ENCODE measurements at places on chromosomes 11 and 22. TPM values are rescaled to one million over a fixed set of nuclear protein-coding genes. Genes with fewer than 3 reads are reported as not detected.

The ZC3H12C gene
- total RNA-seq = 1.6 TPM

The OR52I2 gene
- not detected for total RNA-seq

- H3K4me3 ChIP-seq = no peak overlapping the region
- H3K27ac ChIP-seq = peak overlapping the region; percentile 28
Measured at GRCh38 chr11:62538470-62539237, 8.0 kb downstream of the AHNAK start.

GRCh38 chr11:8092587-8093424 is 11.8 kb downstream of the TUB start:
- DNase-seq = peak; percentile 75
- H3K27ac ChIP-seq = no peak overlapping the region
- no peak overlapping the region for H3K4me3 ChIP-seq
- H3K36me3 ChIP-seq = no peaks in the 10 kb centered on the region

- peak overlapping the region; percentile 94 for H3K4me3 ChIP-seq
- H3K36me3 ChIP-seq = peaks cover 67% of the 10 kb centered on the region
- peaks cover 63% of the 10 kb centered on the region for H3K4me1 ChIP-seq
Measured at GRCh38 chr11:206526-207207, 532 bp downstream of the BET1L start.

- peaks cover 19% of the 10 kb centered on the region for H3K36me3 ChIP-seq
- H3K4me3 ChIP-seq = no peak overlapping the region
- peaks cover 8% of the 10 kb centered on the region for H3K4me1 ChIP-seq
Measured at GRCh38 chr11:57805780-57806179, 44.2 kb downstream of the CTNND1 start.

GRCh38 chr11:1883346-1884302 is 8.1 kb downstream of the PRR33 start:
- H3K27me3 ChIP-seq = no peaks in the 10 kb centered on the region
- no peak overlapping the region for H3K4me3 ChIP-seq
- peaks cover 7% of the 10 kb centered on the region for H3K4me1 ChIP-seq
- DNase-seq = no peak
- no peak overlapping the region for H3K27ac ChIP-seq

DNA sequence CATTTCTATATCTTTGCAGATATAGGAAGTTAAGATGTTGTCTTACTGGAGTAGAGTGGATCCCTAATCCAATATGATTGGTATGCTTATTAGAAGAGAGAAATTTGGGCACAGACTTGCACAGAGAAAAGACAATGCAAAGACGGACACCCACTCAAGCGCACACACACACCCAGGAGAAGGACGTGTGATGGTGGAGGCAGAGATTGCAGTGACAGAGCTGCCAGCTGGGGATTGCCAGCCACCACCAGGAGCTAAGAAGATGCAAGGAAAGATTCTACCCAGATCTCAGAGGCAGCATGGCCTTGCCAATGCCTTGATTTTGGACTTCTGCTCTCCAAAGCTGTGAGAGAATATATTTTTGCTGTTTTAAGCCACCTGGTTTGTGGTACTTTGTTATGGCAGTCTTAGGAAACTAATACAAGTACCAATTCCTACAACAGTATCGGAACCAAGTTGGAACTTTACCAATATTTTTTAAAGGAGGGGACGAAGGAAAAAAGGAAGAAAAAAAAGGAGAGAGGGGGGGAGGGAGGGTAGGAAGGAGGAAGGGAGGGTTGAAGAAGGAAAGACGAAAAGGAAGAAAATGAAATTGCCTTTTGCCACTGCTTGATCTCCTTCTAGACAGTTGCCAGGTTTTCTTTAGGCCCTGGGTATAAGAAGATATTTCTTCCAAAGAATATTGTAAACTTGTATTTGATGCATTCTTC is 334.0 kb downstream of the BUD13 start:
- H3K36me3 ChIP-seq = peaks cover 2% of the 10 kb centered on the region
- H3K27ac ChIP-seq = no peak overlapping the region
- H3K4me1 ChIP-seq = no peaks in the 10 kb centered on the region
- DNase-seq = no peak

GRCh38 chr11:130634961-130635473 is 186.6 kb downstream of the ADAMTS15 start:
- peaks cover 11% of the 10 kb centered on the region for H3K4me1 ChIP-seq
- H3K36me3 ChIP-seq = no peaks in the 10 kb centered on the region
- peaks cover 20% of the 10 kb centered on the region for H3K27me3 ChIP-seq
- H3K27ac ChIP-seq = no peak overlapping the region
- DNase-seq = peak; percentile 47

DNA sequence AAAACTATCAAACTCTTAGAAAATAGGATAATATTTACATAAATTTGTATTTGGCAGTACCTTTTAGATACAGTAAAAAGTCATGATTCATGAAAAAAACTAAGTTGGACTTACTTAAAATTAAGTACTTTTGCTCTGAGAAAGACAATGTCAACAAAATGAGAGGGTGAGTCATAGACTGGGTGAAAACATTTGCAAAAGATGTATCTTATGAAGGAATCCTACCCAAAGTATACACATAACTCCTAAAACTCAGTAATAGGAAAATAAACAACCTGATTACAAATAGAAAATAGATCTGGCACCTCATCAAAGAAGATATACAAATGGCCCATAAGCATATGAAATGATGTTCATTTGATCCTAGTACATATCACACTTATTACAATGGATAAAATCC is 1154.6 kb downstream of the JRKL start:
- no peaks in the 10 kb centered on the region for H3K27me3 ChIP-seq
- no peak overlapping the region for H3K27ac ChIP-seq
- no peaks in the 10 kb centered on the region for H3K36me3 ChIP-seq
- DNase-seq = no peak
- no peaks in the 10 kb centered on the region for H3K4me1 ChIP-seq
- no peak overlapping the region for H3K4me3 ChIP-seq
